ENCODE measurements at places on chromosomes 3 and 15.

DNA sequence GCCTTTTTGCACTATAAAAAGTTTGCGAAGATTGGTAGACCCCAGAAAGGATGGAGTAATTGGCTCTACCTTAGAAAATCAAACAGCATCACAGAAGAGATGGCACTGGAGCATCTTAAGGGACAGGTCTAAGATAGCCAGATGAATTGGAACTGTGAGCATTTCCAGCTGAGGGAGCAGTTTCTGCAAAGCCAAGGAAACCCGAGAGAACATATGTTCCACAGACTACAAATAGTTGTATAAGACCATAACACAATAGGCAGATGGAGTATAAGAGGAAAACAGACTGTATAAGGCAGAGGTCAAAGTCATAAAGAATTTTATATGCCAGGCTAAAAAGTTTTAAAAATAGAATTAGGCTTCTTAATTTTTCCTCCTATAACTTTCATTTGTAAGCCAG is 46.0 kb downstream of the TSC22D2 start:
- peaks cover 2% of the 10 kb centered on the region for H3K4me1 ChIP-seq
- no peak for DNase-seq
- H3K4me3 ChIP-seq = no peak overlapping the region

GRCh38 chr3:16307832-16308531 is 43.0 kb downstream of the OXNAD1 start:
- no peak overlapping the region for H3K27ac ChIP-seq
- no peaks in the 10 kb centered on the region for H3K27me3 ChIP-seq
- peaks cover 7% of the 10 kb centered on the region for H3K36me3 ChIP-seq
- DNase-seq = no peak
- H3K4me3 ChIP-seq = no peak overlapping the region
- H3K4me1 ChIP-seq = no peaks in the 10 kb centered on the region

- no peak overlapping the region for H3K4me3 ChIP-seq
- no peaks in the 10 kb centered on the region for H3K27me3 ChIP-seq
- H3K4me1 ChIP-seq = no peaks in the 10 kb centered on the region
- H3K27ac ChIP-seq = no peak overlapping the region
- H3K36me3 ChIP-seq = no peaks in the 10 kb centered on the region
- no peak for DNase-seq
Measured at GRCh38 chr3:31873254-31873820, 107.7 kb downstream of the OSBPL10 start.

GRCh38 chr15:76799760-76800159 is 105.4 kb downstream of the SCAPER start:
- H3K36me3 ChIP-seq = no peaks in the 10 kb centered on the region
- no peak overlapping the region for H3K4me3 ChIP-seq
- H3K4me1 ChIP-seq = no peaks in the 10 kb centered on the region

DNA sequence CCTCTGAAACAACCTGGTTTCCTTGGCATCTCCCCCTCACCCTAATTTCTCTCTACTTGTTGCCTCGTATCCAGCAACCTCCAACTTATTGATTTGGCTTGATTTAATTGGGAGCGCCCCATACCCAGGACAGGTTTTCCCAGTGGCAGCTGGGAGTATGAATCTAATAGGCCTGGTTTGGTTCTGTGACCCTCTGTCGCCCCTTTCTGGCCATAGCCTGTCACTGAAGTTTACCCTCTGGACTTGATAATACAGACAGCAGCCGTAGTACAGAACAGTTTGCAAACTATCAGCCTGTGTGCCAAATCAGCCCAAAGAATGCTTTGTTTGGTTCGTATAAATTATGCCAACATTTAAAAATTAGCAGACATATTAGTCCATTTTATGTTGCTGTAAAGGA is 525.1 kb upstream of the GOLIM4 start:
- DNase-seq = no peak
- H3K27ac ChIP-seq = no peak overlapping the region
- H3K4me1 ChIP-seq = no peaks in the 10 kb centered on the region
- no peak overlapping the region for H3K4me3 ChIP-seq
- no peaks in the 10 kb centered on the region for H3K36me3 ChIP-seq

DNA sequence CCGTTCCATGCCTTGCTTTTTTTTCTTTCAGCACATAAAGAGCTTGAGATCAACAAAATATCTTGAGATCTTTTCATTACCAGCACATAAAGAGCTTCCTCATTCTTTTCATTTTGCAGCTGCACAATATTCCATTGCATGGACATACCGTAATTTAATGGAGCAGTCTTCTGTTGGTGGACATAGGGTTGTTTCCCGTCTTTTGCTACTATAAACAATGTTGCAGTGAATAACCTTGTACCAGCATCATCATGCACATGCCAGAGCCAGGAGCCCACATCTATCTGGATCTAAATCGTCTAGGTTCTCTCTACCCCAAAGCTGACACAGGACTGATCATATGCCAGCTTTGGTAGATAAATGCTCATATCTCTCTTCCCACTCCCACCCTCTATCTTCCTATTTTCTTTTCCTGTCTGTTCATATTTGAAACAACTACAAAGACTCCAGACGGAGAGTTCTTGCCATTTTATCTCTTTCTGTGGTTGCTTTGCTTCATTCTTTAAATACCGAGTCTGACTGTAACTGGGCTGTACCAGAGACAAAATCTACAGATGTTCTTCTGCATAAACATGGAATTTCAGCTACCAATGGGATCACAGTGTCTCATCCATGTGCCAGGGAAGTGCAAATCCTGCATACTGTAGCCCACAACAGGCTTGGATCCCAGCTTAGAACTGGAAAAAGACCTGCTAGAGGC is 47.1 kb upstream of the AKAP13 start:
- no peak overlapping the region for H3K4me3 ChIP-seq
- DNase-seq = no peak
- no peaks in the 10 kb centered on the region for H3K27me3 ChIP-seq
- no peaks in the 10 kb centered on the region for H3K36me3 ChIP-seq
